Endothelial cell of umbilical vein (primary cell): ENCODE measurements at places on chromosomes 3 and 15. TPM values are rescaled to one million over a fixed set of nuclear protein-coding genes. Genes with fewer than 3 reads are reported as not detected.

Gene NR1I2
- not detected in 2 replicates for total RNA-seq

Gene VEPH1
- 136 and 142 TPM in 2 replicates for total RNA-seq

Gene DZIP1L
- 14.6 and 17.9 TPM in 2 replicates for total RNA-seq

Gene VWA5B2
- not detected in 2 replicates for total RNA-seq

Gene PAK6
- not detected in 2 replicates for total RNA-seq

Gene EXD1
- not detected in 2 replicates for total RNA-seq

Gene FETUB
- not detected in 2 replicates for total RNA-seq

Gene P4HTM
- 23.0 and 26.9 TPM in 2 replicates for total RNA-seq
